ENCODE measurements at places on chromosomes 6 and 20.

- no peak for DNase-seq
Measured at GRCh38 chr6:47357827-47358226, 48.1 kb upstream of the TNFRSF21 start.

GRCh38 chr20:59817846-59818615, 115.4 kb downstream of the SYCP2 start:
- DNase-seq, result no peak

- DNase-seq, result no peak
Measured at GRCh38 chr6:18640754-18641153, 253.6 kb downstream of the RNF144B start.

DNA sequence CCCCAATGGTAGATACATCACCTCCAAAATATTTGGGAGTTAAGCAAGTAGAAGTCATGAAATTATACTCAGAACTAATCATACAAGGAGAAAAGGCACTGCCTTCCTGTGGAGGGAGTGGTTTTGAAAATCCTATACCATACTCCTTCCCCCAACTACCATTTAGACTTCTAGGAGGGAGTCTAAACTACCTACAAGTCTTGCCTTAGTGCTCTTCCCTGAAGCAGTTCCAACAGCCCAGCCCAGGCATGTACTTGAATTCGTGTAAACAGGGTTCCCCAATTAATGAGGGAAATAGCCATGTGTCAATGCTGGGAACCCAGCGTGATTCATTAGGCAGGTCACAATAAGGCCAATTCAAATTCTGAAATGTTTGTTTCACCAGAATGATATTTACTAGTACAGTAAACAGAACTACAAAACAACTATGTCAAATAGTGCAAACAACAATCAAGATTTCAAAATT, 39.1 kb upstream of the SGK1 start:
- DNase-seq, result peak; percentile 69

DNA sequence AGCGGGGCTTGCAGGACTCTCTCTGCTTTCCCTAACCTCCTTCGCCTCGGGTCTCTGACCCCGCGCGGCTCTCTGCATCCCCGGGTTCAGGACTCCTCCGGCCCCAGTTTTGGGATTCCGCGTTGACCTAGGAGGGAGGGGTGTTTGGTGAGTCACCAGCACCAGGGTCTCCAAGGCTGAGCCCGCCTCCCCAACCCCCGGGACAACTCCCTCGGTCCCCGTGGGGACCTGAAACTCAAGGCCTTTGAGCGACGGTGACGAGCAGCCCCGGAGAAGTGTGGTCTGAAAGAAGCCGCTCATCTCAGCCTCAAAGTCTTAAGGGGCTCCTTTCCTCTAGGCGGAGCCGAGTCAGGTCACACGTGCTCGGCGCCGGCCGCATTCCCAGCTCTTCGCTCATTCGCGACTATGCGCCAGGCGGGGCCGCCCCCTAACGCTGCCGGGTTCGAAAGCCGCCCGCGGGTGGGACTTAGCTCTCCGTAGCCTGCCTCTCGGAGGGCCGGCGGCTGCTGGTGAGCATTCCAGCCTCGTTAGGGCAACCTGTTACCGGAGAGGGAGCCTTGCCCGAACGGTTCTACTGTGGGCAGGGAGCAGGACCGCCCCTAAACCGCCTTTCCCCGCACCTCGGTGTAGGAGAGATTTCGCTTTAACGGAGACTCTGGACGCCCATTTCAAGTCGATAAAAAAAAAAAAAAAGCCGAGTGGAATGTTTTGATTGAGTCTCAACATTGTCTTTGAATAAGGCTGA, 3.0 kb upstream of the PRDM13 start:
- DNase-seq, result no peak

- no peak for DNase-seq
Measured at GRCh38 chr6:18323935-18324705, 59.8 kb upstream of the DEK start.

DNA sequence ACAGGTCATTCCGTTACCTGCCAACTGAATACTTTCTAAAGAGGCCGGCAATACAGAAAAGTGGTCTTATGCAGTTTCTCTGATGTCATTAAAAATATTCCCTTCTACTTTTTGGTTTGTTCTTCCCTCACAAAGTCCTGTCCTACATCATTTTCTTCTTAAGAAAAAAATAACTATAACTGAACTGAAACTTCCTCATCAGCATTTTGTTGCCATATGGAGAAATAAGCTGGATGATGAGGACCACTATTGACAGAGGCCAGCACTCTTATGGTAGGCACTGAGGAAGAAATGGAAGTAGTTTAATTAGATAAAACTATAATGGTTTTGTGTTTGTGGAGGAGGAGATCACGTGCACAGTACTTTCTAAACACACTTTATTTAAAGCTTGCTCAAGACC, 274.9 kb downstream of the PHACTR1 start:
- DNase-seq, result no peak

- DNase-seq, result no peak
Measured at GRCh38 chr6:81562169-81562568, 190.3 kb downstream of the TENT5A start.
